ENCODE measurements at places on chromosomes 2 and 18. TPM values are rescaled to one million over a fixed set of nuclear protein-coding genes. Genes with fewer than 3 reads are reported as not detected.

Gene DLGAP1
- 0.01 TPM for total RNA-seq

Gene DRC1
- 0.31 TPM for total RNA-seq

Gene CACNB4
- 0.13 TPM for total RNA-seq

Gene CMPK2
- 1.1 TPM for total RNA-seq

Gene DNAJC27
- 2.1 TPM for total RNA-seq

Gene AFF3
- total RNA-seq, result 0.06 TPM

Gene CRYGD
- not detected for total RNA-seq

Gene CNDP1
- not detected for total RNA-seq

Gene CCDC102B
- 0.58 TPM for total RNA-seq

Gene NXPH2
- total RNA-seq, result not detected

Gene EEF1B2
- 1,121 TPM for total RNA-seq

Gene PRSS56
- total RNA-seq, result 0.14 TPM

Gene OR6B2
- total RNA-seq, result not detected

Gene IL1R1
- total RNA-seq, result 40.2 TPM

Gene IL36RN
- total RNA-seq, result 0.14 TPM

Gene VWA3B
- 0.26 TPM for total RNA-seq

Gene LRATD1
- 0.02 TPM for total RNA-seq

Gene C1QL2
- total RNA-seq, result 0.06 TPM

Gene GALNT5
- total RNA-seq, result 2.8 TPM

Gene SPC25
- total RNA-seq, result 20.3 TPM

Gene SNORC
- total RNA-seq, result 9.8 TPM

Gene NEUROD1
- total RNA-seq, result not detected

Gene TFCP2L1
- total RNA-seq, result 4.9 TPM

Gene GAREM1
- 3.3 TPM for total RNA-seq

Gene CHRNA1
- not detected for total RNA-seq

Gene RASGRP3
- 1.1 TPM for total RNA-seq

Gene CD8B2
- total RNA-seq, result not detected

Gene SELENOI
- total RNA-seq, result 19.6 TPM

Gene RFX8
- not detected for total RNA-seq
